ENCODE measurements at places on chromosomes 12 and 14.

DNA sequence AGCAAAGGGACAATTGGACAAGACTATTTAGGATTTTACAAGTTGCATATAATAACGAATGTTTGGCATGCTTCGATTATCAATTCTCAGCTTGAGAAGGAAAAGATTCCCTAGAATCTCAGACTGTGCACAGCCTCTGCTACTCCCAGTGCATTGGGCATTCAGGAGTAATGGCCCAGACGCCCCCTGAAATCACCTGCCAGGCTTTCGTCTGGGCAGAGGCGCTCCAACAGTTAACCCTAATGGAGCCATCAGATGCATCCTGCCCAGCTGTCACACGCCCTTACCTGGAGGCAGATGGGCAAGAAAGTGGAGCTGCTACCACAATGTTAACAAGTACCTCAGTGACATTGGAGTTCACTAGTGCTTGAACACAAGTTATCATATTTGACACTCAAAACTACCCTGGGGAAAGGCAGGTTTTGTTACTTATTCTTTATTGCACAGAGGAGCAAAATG, 927 bp upstream of the LRP6 start:
- no peak for DNase-seq

GRCh38 chr14:26992403-26993115, 394.7 kb upstream of the NOVA1 start:
- DNase-seq = no peak

- DNase-seq = no peak
Measured at GRCh38 chr12:20601668-20602280, 93.4 kb upstream of the SLCO1C1 start.

DNA sequence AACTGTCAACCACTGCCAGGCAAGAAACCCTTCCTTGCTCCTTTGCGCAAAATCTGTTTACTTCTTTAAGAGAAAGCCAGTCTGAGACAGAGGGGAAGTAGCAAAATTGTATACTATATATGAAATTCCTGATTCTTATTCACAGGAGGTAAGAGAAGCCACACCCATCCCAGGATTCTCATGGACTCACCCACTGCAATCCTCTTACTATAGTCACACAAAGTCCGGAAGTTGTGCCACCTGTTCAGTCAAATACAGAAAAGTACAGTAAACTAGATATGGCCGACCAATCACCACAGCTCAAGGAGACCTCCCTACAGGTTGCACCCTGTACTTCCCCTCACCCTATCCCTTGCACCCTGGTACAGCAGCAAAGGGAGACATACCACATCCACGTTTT, 2.9 kb downstream of the PRMT5 start:
- DNase-seq = no peak

DNA sequence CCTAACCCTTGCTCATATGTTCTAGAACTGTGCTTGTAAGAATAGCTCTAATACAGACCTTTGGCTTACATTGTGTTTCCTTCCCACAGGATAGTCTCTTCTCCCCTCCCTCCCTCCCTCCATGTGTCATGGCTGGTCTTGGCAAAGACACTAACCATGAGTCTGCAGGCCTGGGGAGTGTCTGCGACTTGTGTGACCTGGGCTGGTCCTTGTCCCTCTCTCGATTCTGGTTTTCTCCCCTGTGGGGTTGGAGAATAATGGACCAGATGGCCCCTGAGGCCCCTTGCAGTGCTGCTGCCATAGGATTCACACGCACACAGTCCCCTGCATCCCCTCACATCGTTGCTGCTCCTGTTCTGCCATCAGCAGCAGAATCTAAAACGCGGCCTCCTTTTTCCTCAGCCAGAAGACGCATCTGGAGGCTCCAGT, 30.3 kb downstream of the DEGS2 start:
- no peak for DNase-seq

DNA sequence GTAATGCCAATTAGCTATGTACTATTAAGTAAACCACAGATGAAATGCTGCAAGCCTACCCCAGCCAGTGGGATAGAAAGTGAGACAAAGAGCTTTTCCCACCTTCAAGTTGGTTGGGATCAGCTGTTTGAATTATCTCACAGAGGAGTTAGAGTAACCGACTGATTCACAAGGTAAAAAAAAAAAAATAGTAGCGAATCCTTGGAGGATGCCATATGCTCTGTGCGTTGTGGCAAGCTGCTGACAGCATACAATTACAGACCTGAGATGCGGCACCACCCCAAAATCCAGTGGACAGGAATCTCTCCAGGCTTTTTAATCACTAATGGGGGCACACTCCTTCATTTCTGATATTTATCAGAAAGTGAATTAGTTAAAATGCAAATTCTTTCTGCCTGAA, 157.0 kb upstream of the RMST start:
- no peak for DNase-seq

GRCh38 chr12:117881517-117881916, 87.3 kb downstream of the KSR2 start:
- DNase-seq = no peak

DNA sequence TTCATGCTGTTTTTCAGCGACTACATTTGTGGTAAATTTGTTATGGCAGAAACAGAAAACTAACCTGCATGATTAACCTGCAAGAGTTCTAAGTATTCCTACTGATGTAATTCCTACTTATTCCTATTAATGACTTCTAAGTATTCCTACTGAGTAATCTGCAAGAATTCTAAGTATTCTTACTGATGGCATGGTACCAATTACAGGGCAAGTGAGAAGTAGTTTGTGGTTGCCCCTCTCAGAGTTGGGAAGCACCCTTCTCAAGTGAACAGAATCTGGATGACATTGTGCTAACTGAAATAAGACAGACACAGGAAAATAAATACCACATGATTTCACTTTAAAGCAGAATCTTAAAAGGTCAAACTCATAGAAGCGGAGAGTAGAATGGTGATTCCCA, 100.9 kb upstream of the CPNE8 start:
- no peak for DNase-seq

DNA sequence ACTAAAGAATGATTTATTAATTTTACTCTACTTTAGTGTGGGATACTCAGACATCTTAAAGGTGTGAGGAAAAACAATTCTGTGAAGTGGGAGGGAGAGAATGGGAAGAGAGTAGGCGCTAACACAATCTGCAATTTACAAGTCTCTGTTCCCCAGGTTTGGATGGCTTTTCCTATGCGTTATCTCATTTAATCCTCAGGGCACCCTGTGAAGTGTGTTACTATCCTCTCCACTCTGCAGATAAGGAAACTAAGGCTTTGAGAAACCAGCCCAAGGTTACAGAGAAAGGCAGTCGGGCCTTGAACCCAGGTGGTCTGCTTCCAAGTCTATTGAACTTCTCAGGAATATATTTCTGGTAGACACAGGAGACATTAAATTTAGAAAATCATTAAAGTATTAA, 36.2 kb upstream of the TUBA1C start:
- DNase-seq = no peak

- no peak for DNase-seq
Measured at GRCh38 chr14:56902385-56902784, 92.1 kb upstream of the OTX2 start.

- no peak for DNase-seq
Measured at GRCh38 chr14:22813145-22813544, 2.1 kb downstream of the SLC7A7 start.

DNA sequence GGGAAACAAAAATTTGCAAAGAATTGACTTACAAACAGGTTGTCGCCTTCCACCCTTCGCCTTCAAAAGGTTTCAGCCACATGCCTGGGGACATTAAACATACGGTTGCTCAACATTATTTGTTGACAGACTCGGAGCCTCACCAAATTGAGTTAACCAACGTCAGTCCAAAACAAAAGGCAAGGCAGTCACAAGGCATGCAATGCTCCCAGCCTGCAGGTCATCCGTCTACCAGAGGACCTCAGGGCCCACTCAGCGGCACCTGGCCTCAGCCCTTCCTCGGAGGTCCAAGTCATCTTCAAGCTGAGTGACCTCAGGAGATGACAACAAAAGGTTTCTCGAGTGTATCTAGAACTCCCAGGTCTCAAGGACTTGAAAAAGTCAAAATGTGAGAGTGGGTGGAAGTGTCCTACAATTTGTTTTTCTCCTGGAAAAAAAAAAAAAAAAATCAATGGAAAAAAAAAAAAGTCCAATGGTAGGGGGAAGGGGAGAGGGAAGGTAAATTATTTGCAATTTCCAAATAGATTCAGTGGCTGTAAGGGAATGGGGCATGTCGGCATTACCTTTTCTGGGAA, 64.3 kb downstream of the KDM2B start:
- no peak for DNase-seq

DNA sequence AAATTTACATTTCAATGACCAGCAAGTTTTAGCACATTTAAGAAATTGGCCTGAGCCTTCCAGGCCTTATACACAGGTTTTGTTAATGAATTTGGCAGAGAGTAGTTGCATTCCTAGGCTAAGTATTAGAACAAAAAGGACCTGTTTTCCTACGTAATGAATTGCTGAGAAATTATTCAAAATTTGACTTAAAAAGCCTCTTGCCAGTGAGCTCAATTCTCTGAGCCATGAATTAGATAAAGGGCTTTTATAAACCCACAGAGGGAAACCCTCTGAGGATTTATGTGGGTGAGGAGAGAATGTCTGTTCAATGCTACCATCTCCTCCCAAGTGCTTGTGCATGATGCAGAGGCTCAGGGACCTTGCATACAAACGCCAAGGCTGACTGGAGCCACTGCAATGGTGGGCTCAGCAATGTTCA, 94.5 kb upstream of the PELI2 start:
- DNase-seq = no peak

GRCh38 chr14:93044121-93044520, 71.6 kb downstream of the ITPK1 start:
- DNase-seq = no peak

- no peak for DNase-seq
Measured at GRCh38 chr14:24913021-24913420, 136.9 kb downstream of the STXBP6 start.

DNA sequence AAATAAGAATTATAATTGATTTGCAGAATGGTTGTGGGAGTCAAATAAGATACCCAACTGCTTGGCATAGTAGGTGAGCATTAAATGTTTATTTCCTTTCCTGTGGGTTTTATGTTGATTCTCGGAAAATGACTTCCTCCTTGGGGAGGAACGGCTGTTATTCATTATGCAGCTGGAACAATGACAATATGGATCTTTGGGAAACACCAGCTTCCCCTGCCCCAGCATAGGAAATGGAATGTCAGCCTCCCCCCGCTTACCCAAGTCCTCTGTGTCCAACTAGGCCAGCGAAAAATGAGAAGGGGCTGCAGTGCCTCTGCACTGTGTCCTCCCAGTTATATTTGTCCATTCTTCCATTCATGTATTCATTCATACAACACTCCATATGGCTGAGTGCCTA, 11.7 kb upstream of the CCDC177 start:
- no peak for DNase-seq

DNA sequence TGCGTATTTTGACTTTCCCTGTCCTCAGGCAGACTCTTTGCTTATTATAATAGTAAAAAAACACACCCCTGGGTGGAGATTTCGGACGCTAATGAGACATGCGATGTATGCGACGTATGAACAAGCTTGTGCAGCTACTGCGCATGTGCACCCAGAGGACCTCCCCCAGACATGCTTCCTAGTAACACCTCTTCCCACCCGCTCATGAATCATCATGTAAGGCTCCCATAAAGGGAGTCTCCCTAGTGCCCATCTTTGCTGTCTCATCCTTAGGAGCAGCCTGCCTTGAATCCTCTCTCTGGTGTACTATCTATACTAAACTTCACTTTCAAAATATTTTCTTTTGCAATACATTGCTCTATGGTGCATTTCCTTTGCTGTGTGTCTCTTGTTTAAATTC, 210.1 kb downstream of the TMEM132D start:
- no peak for DNase-seq

DNA sequence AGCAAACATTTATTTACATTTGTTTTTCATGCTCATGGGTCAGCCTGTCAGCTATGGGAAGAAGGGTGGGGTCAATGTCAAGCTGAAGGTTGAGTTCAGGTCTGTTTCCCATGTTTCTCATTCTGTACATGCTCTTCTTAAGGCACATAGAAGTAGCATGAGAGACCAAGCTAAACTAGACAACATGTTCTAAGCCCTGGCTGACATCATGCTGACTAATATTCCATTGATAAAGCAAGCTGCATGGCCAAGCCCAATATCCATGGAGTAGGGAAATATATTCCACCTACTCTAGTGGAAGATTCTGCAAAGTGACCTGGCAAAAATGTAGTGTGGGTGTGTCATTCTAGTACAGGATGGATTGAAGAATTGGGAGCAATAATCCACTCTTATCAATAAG, 44.1 kb downstream of the PLXNC1 start:
- DNase-seq = no peak

DNA sequence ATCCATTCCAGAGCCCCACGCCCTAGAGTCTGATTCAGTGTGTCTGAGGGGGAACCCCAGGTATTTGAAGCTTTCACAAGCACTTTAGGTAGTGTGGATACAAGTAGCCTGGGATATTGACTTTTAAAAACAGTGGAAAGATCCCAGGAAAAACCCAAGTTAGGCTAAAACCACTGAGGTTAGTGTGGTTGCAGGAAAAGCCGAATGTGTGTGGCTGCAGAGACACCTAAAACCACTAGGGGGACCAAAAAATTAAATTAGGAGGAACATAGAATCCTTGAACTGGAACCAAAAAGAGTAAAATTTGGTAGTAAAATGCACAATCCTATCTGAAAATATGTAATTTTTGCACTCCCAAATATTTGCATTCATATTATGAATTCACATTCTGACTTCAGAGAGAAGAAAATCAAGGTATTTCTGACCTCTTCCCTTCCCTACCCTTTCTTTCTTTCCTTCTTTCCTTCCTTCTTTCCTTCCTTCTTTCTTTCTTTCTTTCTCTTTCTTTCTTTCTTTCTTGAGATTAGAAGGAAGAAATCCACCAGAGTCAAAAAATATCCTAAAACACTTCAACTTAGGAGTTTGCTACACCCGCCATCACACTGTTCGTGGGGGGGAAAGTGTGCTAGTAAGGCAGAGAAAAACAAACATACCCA, 37.8 kb downstream of the SLCO1A2 start:
- no peak for DNase-seq

DNA sequence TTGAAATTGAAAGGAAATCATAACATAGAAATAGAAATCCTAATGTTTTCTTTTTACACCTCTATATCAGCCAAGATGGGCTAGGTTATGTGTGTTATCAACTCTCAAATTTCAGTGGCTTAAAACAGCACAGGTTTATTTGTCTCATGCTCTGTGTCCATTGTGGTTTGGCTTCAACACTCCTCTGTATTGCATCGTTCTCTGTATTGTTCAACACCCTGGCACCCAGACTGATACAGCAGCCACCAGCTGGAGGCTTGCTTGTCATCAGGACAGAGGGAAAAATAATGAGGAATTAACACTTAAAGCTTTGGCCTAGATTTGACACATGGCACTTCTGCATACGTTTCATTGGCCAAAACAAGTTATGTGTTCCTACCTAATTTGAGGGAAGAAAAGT, 234.2 kb upstream of the ARHGAP5 start:
- DNase-seq = no peak

- DNase-seq = no peak
Measured at GRCh38 chr12:83161456-83161855, 474.8 kb downstream of the TMTC2 start.

DNA sequence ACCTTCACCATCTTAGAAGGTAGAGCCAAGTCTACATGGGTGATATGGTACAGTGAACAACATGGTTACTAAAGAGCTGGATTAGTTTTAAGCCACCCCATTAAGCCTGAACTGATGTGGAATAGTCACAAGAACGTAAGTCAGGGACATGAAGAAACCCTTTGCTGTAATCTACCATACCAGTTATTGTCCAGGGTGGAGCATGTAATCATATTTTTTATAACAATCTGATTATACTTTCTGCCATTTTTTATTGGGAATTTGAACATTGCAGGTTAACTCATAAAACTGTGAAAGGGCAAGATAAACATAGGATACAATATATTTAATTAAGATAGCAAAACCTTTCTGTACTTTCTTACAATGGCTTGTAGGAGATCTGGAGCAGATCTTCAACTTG, 103.6 kb downstream of the FIGNL2 start:
- no peak for DNase-seq

- DNase-seq = no peak
Measured at GRCh38 chr12:57227315-57228115, 2.0 kb upstream of the SHMT2 start.
